Memory B cell (primary cell): ENCODE measurements at places on chromosomes 6 and 20.
A peak's percentile ranks its signal among the peaks of the same experiment; 100 is the strongest.

- DNase-seq: peak; percentile 17
Measured at GRCh38 chr20:8722277-8722928, 346.5 kb upstream of the PLCB4 start.

GRCh38 chr20:60192326-60192725 is 234.1 kb downstream of the CDH26 start:
- no peak for DNase-seq

- no peak for DNase-seq
Measured at GRCh38 chr20:60104993-60105803, 147.0 kb downstream of the CDH26 start.

DNA sequence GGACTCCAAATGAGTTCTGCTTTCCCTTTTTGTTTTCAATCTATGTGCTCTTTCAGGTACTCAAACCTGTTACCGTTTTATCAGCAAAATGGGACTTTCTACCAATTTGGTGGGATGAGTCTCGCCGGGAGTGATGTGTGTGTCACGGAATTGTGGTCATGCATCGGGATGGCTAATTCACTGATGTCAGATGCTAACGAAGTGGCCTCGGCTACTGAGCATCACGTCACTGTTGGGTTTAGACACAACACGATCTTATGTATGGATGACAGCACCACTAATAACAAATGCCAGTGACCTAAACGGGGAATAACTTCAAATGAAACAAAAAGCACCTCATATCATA is 1.6 kb upstream of the PCK1 start:
- no peak for DNase-seq

DNA sequence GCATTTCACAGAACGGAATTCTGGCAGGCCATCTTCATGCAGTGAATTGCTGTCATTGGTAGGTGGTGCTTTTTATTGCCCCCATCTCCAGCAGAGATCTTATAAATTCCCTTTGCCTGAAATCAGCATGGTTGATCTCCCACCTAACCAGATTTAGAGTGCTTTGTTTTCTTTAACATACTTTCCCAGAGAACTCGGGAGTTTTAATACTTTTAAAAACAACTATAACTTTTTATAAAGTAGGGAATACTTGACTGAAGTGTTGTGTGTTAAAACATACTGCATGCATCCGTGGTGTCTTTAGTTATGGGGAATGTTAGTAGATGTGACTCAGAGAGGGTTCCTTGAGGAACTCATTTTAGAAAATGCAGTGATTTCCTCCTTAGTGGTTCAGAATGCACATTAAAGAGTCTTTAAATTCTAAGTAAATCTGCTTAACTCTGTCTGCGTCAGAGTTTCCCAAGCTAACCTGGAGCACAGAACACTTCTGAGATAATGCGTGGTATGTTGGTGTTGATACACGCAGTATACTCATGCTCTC is 54.9 kb downstream of the AKAP12 start:
- DNase-seq: no peak

DNA sequence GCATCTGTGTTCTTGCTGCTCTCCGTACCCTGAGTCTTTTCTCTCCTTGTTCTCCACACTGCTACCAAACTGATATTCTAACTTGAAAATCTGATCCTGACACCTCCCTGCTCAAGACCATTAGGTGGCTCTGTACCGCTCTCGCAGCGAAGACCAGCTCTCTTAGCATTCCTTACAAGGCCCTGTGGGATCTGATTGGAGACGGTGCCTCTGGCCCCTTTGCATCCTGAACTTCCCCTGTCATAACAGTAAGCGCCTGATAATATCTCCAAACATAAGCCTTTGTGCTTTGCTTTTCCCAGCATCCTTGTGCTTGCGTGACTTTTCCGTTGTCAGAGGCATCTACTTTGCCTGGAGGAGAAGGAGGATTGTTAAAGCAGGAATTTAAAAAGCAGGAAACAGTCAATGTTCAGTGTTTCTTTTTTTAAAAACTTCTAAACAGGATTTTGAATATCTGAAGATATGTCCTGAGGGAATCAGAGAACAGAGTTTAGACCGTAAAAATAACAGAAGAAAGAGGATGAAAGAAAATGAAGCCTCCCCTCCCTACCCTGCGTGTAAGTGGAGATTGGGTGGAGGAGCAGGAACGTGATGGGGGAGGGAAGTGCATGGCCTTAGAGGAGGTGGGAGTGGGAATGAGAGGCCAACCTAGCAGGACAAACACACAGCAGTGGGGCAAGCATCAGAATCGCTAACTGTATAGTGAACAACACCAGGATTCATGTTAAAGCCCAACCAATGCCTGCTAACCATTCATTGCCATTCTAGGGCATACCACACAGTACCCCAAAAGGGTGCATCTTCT is 89.2 kb upstream of the STMND1 start:
- no peak for DNase-seq
